ENCODE measurements at places on chromosomes 13 and 19. TPM values are rescaled to one million over a fixed set of nuclear protein-coding genes. Genes with fewer than 3 reads are reported as not detected.

The ZFP28 gene
- polyA plus RNA-seq = 11.7 TPM

The MEDAG gene
- polyA plus RNA-seq = 1.1 TPM

The CD320 gene
- polyA plus RNA-seq = 16.1 TPM

The KLF1 gene
- polyA plus RNA-seq = not detected

The DLL3 gene
- 2.1 TPM for polyA plus RNA-seq

The MUC16 gene
- 0.15 TPM for polyA plus RNA-seq

The SIAH3 gene
- 27.0 TPM for polyA plus RNA-seq

The PSG3 gene
- polyA plus RNA-seq = not detected

The MBD3L2 gene
- not detected for polyA plus RNA-seq

The ZNF723 gene
- 11.7 TPM for polyA plus RNA-seq
